ENCODE measurements at places on chromosomes 5 and 9.

DNA sequence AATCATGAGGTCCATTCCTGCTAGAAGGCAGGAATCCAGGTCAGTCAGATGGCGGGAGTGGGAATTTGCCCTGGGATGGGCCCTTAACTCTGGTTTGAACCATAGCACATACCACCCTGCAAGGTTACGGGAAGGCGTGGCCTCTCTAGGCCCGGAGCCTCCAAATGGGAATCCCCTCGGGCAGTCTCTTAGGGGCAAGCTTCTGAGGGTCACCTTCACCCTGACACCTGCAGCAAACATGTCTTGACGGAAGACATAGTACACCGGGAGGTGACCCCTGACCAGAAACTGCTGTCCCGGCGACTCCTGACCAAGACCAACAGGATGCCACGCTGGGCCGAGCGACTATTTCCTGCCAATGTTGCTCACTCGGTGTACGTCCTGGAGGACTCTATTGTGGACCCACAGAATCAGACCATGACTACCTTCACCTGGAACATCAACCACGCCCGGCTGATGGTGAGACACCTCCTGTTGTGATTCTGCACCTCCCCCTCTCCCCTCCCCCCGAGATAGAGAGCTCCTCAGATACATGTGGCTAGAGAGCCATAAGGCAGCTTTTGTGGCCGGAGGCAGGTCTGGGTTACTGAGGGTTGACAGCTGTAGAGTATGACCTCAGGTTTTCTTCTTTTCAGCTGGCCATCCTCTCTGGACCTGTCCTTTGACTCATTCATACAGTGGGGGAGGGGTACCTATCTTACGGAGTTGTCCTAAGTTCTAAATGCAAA is 957 bp downstream of the PRELID1 start:
- DNase-seq: no peak

DNA sequence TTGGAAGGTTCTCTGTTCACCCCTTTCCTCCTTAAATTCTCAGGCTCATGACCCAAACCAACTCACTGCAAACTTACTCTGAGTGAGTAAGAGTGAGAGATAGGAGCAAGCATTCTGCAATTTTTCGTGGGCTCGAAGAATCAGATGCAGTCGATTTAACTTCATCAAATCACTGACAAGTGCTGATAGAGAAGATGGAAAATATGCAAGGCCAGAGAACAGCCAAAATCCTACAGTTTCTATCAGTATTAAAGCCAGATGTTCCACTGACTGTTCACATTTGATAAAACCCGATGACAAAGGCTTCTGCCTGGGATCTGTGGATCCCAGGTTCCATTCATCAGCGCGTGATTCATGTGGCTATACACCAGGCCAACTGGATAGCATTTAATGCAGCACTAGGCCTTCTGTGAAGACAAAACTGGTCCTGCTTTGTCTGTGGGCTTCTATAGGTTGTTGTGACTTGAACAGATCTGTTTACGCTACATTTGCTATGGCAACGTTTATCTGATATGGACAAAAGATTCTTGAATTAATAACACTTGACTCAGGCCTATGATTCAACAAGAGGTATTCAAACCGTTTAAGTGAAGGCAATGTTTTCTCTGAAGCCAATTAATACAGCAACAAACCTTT is 251.2 kb downstream of the NFIB start:
- DNase-seq: no peak

DNA sequence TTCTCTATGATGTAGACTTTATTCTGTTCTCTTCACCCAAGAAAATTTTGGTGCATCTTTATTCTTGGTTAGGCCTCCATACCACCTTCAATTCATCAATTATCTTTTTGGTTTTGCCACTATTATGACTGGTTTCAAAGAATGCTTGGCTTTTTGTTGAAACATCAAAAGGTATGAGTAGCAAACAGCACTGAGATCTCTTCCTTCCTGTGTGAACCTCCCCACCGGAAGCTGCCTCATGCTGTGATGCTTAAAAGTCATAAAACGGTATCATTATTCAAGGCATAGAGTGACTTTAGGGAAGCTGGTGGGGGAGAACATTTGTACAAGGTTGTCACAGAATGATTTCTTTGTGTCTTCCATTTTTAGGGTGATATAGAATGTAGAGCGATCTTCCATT is 70.6 kb downstream of the IQGAP2 start:
- no peak for DNase-seq

DNA sequence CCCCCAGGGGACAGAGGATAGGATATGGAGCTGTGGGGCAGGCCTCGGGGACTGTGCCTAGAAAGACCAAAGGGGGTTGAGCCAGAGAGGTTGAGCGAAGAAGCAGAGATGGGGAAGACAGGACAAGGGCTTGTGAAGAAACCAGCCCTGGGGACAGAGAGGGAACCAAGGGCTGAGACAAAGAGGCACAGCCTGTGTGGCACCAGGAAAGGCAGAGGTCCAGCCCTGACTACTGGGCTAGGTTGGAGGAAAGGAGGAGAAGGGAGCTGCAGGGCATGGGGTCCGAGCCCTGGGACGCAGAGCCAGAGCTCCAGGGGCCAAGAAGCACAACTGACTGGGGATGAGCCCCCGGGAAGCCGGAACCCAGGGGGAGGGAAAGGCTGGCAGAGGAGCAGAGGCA is 9.2 kb downstream of the REEP2 start:
- no peak for DNase-seq

DNA sequence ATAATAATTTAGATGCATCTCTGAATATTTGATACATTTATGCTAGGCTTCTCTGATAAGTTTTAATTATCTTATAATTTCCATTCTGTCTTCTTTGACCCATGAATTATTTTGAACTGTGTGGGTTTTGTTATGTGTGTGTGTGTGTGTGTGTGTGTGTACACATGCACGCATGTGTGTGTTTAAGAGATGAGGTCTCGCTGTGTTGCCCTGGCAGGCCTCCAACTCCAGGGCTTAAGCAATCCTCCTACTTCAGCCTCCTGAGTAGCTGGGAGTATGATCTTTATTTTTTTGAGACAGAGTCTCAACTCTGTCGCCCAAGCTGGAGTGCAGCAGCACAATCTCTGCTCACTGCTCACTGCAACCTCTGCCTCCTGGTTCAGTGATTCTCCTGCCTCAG is 75.4 kb downstream of the NDUFAF2 start:
- DNase-seq: no peak

DNA sequence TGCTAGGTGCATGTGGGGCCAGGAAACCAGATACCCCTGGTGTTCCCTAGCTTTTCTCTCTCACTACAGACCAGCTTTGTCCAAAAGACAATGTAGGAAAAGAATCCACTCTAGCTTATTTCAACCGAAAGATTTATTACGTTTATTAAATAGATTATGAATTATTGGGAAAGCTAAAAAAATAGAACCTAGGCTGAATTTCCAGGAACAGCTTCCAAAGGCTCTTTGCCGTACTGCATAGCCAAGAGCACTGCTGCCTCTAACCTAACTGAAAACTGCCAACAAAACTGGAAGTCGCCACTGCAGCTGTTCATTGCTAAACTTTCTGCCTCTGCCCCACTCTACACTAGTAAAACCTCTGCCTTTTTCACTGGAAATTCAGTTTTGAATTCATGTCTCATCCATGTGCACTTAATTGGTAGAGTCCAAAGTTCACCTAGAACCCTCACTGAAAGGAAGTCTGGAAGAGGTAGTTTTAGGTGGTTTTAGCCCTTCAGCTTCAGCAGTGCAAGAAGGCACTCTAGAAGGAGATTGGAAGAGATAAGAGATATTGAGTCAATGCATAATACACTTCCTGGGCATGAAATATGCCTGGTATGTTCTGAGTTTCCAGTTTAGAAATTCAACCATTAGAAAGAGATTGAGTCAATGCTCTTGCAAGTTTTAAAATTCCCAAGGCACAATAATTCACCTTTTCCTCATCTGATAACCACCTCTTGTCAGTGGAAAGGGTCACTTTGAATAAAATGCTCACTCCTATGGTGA is 927.9 kb downstream of the MAT2B start:
- DNase-seq: no peak

GRCh38 chr5:111934511-111934910 is 177.5 kb upstream of the NREP start:
- no peak for DNase-seq

- DNase-seq: no peak
These were observed 53.4 kb upstream of the ALDH1B1 start for GRCh38 chr9:38339087-38339486.

- no peak for DNase-seq
These were observed 30.8 kb downstream of the KLHL3 start for GRCh38 chr5:137705106-137705505.

- no peak for DNase-seq
These were observed 4.2 kb upstream of the NFIL3 start for GRCh38 chr9:91427873-91428272.

Data from GM12892 (cell line).